Pons (tissue), 1 donor: ENCODE measurements at places on chromosomes 1 and 21.

- no peak for DNase-seq
Observed at GRCh38 chr1:81449786-81450185, 350.9 kb upstream of the ADGRL2 start.

DNA sequence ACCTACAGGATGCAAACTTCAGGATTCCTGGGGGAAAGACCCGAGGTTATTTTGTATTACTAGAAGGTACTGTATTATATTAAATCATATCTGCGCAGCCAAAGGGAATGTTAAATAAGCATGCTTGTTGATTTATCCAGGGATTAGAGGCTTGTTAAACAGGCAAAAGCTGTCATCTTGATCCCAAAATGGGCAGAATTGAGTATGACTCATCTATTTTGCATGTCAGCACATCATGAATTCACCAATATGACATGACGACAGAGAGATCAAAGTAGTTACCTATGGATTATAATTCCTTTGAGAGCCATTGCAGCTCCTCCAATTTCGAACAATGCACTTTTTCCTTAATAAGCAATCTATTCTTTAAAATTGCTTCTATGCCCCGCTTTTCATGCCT lies 66.1 kb downstream of the TBX15 start:
- no peak for DNase-seq

GRCh38 chr1:203086992-203087763 lies 1.4 kb upstream of the MYOG start:
- no peak for DNase-seq

GRCh38 chr1:115113766-115114165 lies 24.5 kb upstream of the TSPAN2 start:
- no peak for DNase-seq

GRCh38 chr1:20873311-20873710 lies 86.2 kb upstream of the HP1BP3 start:
- no peak for DNase-seq

DNA sequence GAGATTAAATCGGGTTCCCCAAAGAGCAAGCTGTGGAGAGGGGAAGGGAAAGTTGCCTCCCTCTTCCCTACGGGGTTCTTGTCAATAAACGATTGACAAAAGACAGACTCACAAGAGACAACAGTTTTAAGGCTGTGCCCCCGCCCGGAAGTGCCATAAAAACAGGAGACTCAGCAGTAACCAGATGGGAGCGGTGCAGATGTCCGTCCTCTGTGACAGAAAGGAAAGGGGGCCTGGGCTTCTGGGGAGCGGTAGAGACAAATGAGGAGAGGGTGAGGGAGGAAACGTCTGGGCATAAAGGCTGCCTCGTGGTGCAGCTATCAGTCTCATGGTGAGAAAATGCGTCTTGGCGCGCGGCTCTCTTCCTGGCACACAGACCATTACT lies 5.9 kb downstream of the TP73 start:
- no peak for DNase-seq

GRCh38 chr1:109634292-109634691 lies 14.7 kb downstream of the AMPD2 start:
- no peak for DNase-seq

DNA sequence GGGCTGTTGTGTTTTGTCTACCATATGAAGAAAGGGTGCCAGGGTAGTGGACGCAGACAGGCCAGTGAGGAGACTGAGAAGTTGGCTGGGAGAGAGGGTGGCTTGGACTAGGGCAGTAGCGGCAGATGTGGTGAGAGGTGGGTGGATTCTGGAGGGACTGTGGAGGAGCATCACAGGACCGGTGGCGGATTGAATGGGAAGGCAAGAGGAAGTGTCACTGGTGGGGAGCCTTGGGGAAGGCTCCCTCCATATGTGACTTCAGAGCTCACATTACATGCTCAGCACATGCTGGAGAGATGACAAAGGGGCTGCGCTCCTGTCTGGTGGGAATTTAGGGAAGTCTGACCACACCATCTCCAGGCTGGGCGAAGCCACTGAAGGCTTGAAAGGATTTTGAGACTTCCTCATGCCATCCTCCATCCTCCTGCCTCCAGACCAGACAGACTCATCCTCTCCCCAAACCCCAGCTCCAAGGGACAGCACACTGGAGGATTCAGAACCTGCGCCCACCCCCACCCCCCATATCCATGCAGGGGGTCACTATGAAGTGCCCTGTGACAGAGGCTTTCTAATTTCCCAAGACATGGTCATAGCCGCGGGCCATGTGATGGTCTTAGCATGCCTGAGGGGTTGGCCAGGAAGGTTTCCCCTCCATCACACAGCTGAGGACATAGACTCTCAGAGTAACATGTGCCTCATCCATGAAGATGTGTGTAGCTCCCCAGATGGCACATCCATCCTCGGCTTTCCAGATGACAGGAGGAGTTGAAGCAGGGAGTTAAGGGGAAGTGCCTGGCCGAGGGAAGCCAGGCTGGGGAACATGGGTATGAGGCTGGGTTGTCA lies 138.8 kb upstream of the WNT4 start:
- no peak for DNase-seq

DNA sequence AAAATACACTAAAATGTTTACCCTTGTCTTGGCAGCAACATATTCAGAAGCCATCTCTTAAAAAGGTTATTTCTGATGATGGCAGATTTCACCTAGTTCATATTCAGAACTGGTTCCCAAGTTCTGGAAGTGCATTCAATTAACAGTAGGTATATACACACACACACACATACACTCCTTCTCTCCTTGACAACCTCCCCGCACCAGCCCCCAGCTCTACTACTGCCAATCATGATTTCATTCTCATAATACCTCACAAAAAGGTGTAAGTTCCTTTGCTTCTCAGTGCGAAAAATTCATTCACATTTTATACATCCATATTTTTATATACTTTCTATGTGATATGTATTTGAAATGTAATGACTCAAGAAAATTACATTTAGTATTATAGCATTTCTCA lies 228.1 kb upstream of the ST6GALNAC5 start:
- no peak for DNase-seq

GRCh38 chr21:38927776-38928175 lies 122.0 kb downstream of the ETS2 start:
- no peak for DNase-seq

GRCh38 chr1:228867951-228868730 lies 132.9 kb downstream of the RHOU start:
- no peak for DNase-seq

DNA sequence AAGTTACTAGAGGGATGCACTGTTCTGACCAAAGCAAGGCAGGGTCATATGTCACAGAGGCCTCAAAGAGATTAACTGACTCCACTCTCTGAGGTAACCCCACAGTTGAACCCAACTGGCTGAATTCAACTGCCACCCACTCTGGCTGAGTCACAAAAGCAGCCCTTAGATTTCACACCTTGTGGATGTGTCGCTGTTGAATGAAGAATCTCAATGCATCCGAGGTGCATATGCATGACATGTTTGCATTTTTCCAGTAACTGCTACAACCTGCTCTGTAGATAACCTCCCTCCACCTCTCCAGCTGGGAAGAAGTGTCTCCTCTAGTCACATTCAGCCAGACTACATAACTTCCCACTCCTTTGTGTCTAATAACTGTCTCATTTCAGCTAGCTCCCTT lies 27.9 kb upstream of the KIF21B start:
- no peak for DNase-seq

GRCh38 chr1:108199201-108199691 lies 897 bp downstream of the SLC25A24 start:
- peak; percentile 15 for DNase-seq

GRCh38 chr1:43317817-43318471 lies 17.2 kb downstream of the TIE1 start:
- DNase-seq: peak; percentile 82

DNA sequence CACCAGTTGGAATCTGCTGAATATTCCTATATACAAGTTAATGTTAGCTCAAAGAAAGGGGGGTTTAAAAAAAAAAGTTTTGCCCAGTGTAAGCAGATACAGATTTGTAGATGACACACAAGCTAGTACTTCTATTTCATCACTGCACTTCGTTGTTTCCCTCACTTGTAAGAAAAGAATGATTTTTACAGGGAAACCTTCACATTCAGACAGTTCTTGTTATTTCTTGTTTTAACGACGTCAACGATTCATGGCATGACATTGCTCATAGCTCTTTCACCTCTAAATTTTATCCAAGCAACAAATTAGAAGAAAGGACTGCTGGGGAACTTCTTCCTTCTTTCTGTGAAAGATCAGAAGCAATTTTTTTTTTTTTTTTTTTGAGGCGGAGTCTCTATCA lies 25.7 kb upstream of the C1orf105 start:
- no peak for DNase-seq

- DNase-seq: no peak
Observed at GRCh38 chr21:17359781-17360180, 153.1 kb upstream of the CXADR start.

DNA sequence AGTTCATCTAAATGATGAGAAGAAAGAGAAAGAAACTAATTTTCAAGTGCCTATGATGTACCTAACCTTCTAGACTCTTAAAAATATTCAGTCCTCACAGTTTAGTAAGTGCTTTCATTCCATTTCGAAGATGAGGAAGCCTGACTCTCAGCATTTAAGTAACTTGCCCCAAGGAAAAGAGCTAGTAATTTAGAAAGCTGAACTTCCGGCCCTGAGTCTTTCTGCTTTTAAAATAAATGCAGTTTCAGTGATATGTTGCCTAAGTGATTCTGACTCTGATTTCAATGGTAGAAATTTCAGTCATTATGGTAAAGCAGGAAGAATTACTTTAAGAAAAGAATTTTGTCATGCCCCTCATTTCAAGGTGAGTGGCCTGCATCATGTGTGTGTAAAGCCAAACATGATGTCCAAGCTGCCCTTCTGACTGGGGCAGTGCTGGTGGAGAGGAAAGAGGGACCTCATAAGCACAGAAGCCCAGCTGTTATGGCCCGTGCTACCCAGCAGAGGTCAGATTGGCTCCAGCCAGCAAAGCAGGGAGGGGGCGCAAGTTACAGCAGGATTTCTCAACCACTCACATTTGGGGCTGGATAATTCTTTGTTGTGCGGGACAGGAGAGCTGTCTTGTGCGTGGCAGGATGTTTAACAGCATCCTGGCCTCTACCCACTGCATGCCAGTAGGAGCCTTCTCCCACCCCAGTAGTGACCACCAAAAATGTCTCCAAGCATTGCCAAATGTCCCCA lies 10.7 kb downstream of the ATP1A4 start:
- DNase-seq: peak; percentile 56

DNA sequence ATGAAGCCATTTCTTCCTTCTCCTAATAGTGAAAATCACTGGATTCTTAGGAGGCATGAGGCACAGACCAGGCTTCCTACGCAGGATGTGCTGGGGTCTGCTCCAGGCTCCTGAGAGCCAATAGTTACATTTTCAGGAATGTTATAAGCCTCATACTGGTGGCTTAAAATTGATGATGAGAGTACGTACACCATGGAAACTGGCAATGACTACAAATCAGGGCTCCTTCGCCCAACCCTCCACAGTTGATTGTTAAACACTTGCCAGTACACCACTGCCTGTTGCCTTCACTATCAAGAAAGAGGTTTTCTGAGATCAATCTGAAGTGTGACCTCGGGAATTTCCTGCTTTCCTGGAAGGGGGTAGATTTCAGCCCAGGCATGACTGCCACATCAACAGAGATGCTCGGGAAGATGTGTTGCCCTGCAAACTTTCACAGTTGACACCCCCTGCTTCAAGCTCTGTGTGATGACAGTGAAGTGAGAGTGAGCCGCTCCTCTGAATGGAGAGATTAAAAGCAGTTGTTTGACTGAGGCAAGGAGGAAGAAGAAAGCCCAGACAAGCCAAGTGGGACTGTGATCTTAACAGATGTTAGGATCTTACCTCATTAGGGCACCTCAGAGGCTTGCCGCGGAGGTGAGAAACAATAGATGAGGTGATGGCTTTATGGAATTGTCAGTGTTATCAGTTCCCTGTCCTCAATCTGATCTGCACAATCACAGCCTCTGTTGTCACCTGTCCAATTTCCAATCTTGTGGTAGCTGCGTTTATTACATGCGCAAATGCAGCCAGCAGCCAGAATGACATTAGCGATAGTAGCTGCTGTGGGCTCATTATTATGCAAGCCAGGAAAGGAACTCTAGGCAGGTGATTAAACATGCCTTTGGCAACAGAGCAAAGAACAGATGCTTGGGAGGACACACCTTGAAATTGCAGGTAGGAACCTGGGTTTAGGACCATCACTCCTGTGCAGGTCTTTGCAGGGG lies 277.3 kb downstream of the KAZN start:
- no peak for DNase-seq

DNA sequence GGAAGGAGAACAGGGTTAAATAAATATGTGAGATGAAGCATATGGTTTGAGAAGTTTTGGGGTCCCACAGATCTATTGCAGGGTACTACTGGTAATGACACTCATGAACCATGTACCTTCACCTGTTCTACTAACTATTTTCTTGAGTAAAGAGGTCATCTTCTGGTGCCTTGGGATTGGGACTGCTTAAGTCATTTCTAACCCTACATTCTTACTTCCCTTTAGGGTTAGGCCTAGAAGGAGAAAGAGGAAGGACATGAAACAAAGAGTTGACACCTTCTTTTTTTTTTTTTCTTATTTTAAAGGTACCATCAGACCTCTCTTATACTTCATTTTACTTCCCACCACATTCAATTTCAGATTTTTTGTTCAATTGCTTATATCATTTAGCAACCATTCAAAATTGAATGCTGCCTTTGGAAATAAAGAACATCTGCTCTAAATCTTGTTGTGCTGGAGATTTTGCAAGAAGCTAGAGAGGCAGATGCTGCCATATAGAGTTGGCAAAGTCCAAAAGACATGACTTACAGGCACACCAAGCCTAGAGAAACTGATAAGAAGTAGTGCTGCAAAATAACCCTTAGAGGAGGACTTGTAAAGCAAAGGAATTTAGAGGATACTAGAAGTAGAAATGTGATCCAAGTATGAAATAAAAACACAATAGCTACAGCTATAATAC lies 374.4 kb upstream of the ST6GALNAC5 start:
- DNase-seq: no peak

- DNase-seq: peak; percentile 63
Observed at GRCh38 chr1:110106013-110106941, 6.0 kb upstream of the UBL4B start.

GRCh38 chr1:217134857-217135568 lies 411.8 kb upstream of the ESRRG start:
- no peak for DNase-seq

- DNase-seq: no peak
Observed at GRCh38 chr21:38561205-38561604, 62.9 kb upstream of the ERG start.

GRCh38 chr21:25625036-25625435 lies 14.0 kb upstream of the JAM2 start:
- DNase-seq: no peak

DNA sequence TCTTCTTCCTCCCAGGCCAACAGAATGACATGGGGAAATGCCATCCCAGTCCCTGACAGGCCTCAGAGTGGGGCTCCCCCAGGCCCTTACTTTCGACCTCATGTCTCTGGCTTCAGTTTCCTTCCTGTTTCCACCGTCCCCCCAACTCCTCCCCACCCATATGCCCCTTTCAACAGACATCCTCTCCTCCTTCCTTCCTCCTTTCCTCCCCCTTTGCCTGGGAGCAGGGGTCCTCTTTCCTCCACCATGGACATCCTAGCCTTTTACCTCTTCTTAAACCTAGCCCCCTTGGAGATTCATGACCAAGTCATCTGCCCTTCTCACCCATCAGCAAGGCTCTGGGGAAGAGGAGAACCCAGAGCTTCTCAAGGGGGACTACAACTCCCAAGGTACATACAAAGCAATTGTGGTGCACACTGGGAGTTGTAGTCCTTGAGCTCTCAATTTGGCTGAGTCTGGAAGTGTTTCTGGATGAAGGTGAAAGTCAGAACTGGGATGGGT lies 4.0 kb downstream of the ZBTB7B start:
- peak; percentile 70 for DNase-seq
